ENCODE measurements at places on chromosomes 4 and X.

DNA sequence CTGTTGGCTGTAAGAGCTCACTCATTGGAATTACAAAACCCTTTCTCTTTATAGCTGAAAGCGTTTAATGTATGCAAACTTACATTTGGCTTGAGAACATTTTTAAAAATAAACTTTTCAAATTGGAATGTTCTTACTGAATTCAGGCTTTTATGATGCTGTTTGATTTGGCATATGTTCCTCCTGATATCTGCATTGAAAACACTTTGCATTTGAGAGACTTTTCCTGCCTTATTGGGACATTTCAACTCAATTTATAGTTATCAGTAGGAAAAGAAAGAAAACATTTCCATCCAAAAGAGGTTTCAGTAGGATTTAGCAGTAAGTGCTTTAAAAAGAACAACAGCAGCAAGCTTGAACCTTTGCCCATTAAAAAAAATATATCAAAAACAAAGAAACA lies 520.0 kb downstream of the IL1RAPL1 start:
- DNase-seq, result no peak

DNA sequence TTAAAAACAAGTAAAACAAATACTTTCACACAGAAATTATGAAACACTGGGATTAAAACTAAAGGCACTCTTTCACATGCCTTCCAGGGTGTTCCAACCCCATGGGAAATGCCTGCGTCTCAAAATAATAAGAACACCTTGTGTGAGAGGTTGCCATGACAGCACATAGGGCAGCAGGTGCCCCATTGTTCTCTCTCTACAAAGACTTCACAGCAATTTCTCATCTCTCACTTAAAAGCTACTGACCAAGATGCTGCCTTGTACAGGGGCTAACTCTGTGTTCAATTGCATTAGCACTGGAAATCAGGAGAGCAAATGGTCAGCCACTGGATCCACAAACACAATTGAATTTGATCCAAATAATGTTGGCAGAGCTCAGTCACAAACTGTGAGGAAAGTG lies 102.5 kb upstream of the GALNTL6 start:
- DNase-seq, result no peak

- DNase-seq, result no peak
Measured at GRCh38 chr4:118012142-118012541, 22.1 kb upstream of the NDST3 start.

GRCh38 chrX:636981-637659 lies 6.5 kb downstream of the SHOX start:
- DNase-seq, result no peak

DNA sequence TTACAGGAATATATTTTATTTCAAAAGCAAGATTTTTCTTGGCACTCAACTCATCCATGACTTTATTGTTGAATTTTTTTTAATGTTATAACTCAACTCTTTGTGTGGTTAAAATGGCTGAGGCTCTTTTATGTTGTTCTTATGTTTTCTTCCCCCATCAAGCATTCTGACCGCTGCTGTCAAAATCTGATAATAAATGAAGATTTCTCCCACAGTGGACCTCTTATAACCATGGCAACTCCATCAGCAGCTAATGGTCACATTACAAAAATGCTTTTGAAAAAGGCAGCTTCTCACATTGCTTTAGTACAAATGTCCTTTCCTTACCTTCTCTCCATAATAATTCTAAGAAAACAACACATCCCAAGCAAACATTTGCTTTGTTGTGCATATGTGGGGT lies 96.0 kb upstream of the ATOH1 start:
- no peak for DNase-seq

GRCh38 chr4:80407246-80407645 lies 71.7 kb downstream of the CFAP299 start:
- no peak for DNase-seq

GRCh38 chr4:189187531-189188052 lies 753.1 kb upstream of the FRG1 start:
- DNase-seq, result no peak

DNA sequence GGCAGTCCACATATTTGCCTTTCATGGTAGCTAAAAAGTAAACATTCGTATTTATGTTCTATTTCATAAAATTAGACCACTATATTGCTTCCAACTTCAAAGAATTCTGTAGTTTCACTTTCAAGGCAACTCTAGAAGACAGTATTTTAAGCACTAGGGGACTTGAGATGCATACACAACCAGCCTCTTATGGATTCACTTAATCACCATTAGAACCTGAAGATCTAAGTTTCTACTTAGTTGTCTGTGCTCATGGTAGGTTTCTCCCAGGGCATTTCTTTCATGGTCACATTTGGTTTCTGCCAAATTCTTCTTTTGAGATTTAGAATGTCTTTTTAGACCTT lies 209.9 kb upstream of the HCCS start:
- DNase-seq, result no peak

DNA sequence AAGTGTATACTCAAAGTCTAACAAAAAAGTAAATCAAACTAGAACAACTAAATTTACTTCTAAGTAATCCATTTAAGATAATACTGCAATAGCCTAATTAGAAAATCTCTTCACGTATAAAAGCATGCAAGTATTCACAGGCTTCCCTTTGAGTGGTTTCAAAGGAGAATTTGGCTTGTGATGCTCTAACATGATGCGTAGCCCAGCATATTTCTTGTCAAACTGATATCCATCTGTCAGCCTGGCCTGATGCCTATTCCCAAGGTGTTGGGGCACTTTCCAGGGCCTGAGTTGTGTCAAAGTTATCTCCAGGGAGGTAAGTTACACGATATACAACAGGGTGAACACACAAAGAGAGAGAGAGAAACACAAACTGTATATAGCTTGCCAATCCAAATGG lies 287.0 kb upstream of the MAGEB18 start:
- DNase-seq, result no peak

DNA sequence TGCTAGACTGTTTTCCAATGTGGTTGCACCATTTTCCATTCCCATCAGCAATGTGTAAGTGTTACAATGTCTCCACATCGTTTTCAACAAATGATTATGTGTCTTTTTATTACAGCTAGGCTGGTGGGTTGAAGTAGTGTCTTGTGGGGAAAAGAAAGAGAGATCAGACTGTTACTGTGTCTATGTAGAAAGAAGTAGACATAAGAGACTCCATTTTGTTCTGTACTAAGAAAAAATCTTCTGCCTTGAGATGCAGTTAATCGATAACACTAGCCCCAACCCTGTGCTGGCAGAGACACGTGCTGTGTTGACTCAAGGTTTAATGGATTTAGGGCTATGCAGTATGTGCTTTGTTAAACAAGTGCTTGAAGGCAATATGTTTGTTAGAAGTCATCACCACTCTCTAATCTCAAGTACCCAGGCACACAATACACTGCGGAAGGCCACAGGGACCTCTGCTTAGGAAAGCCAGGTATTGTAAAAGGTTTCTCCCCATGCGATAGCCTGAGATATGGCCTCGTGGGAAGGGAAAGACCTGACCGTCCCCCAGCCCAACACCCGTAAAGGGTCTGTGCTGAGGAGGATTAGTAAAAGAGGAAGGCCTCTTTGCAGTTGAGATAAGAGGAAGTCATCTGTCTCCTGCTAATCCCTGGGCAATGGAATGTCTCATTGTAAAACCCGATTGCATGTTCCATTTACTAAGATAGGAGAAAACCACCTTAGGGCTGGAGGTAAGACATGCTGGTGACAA lies 23.0 kb upstream of the UGT2B15 start:
- DNase-seq, result no peak

- no peak for DNase-seq
Measured at GRCh38 chrX:133214301-133214700, 3.9 kb downstream of the TFDP3 start.

- no peak for DNase-seq
Measured at GRCh38 chrX:132037479-132037993, 14.4 kb downstream of the STK26 start.

- DNase-seq, result no peak
Measured at GRCh38 chr4:13142191-13142590, 341.9 kb downstream of the RAB28 start.

DNA sequence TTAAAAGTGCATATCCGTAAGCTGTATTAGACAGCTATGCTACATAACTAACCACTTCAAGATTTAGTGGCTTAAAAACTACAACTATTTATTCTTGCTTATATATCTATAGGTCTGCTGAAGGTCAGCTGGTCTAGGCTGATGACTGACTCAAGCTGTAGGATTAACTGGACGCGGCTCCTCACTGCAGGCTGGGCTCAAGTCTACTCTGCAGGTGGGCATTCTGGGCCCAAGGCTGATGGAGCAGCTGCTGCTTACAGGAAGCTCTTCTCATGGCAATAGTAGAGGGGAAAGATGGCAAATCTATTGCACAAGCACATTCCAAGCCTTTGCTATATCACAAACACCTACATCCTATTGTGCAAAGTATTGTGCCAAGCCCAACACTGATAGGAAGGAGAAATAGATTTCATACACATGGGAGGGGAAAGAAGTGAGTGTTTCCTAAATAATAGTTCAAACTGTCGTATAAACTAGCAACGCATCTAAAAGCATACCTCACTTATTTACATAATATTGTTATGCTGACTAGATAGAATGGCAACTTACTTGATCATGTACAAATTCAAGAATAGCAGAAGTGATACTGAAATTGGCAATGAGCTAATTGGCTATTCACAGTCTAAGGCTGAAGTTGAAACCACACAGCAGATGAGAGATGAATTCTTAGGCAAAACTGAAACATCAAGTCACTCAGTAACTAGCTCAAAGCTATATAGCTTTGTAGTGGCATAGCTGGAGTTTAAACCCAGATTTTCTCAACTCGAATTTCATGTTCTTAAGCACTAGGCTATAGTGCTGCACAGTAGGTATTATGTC lies 263.8 kb downstream of the NKX6-1 start:
- DNase-seq, result no peak

DNA sequence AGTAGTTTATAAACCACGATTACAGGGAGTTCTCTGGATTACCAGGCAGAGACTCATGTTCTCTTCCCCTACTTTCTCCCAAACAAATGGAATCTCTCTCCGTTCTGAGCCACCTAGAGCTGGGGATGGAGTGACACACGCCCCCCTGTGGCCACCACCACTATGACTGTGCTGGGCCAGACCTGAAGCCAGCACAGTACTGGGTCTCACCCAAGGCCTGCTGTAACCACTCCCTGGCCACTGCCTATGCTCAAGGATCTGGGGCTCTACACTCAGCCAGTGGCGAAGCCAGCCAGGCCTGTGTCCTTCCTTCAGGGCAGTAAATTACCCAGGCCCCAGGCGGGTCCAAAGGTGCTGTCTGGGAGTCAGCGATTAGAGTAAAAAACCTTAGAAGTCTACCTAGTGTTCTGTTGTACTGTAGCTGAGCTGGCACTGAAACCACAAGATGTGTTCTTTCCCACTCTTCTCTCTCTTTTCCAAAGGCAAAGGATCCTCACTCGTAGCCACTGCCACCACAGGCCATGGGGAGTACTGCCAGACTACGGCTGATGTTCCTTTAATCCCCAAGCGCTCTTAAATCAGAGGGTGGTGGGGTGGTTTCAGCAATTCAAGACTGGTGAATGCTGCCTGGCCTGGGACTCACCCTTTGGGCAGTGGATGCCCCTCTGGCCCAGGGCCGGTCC lies 412.2 kb upstream of the ARX start:
- no peak for DNase-seq

- DNase-seq, result no peak
Measured at GRCh38 chr4:89064848-89065247, 7.9 kb upstream of the FAM13A start.

DNA sequence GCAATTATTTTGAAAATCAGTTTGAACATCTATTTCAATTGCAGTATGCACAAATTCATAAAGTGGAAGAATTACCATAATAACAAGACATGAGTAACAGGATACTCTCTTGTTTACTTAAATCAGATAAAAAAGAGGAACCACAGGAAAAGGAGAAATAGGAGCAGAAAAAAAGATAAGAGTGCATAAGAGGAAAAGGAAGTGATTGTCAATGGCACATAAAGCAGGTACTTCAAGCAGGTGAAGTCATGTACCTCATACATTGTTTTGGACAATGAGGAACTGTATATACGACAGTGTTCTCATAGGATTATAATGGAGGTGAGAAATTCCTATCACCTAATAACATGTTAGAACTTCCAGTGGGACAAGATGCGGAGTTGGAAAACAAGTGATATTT lies 334.5 kb upstream of the PCDH7 start:
- DNase-seq, result no peak
